ENCODE measurements at places on chromosomes 6 and 20. TPM values are rescaled to one million over a fixed set of nuclear protein-coding genes. Genes with fewer than 3 reads are reported as not detected.

- peak; percentile 51 for DNase-seq
Measured at GRCh38 chr6:1910621-1911407, 301.1 kb downstream of the FOXC1 start.

The APOM gene
- 6.9 TPM for total RNA-seq

The FLRT3 gene
- total RNA-seq, result 0.27 TPM

GRCh38 chr6:43318011-43318410 is 9.4 kb upstream of the CRIP3 start:
- no peak for DNase-seq

The SUN5 gene
- not detected for total RNA-seq

The SIRPD gene
- not detected for total RNA-seq

GRCh38 chr20:9402141-9402540 is 112.2 kb upstream of the LAMP5 start:
- DNase-seq, result no peak

DNA sequence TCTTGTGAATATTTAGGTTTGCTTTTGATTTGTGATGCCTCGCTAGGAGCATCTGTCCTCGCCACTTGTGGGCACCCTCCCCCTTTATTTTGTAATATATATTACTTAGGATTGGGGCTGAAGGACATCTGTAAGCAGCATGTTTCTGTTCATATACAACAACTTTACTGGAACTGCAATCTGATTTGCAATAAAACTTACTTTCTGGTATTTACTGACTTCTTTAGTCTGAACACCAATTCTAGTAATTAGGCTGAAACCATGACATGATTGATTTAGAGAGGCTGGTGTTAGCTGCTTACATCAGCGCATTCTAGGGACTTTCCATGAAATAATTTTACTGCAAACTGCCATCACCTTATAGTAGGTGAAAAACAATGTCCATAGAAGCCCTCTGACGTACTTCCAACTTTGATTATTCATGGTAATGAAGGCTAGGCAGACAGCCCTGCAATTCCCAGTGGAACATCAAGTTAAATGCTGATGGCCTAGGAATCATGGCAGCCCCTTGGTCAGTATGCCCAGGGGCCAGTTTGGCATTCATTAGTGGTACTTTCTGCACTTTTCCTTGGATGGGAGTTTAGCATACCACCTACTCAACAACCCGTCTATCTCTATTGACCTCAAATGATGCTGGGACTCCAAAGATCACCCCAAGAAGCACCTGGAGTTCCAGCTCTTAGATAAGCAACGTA is 132.9 kb upstream of the MCHR2 start:
- DNase-seq, result no peak

DNA sequence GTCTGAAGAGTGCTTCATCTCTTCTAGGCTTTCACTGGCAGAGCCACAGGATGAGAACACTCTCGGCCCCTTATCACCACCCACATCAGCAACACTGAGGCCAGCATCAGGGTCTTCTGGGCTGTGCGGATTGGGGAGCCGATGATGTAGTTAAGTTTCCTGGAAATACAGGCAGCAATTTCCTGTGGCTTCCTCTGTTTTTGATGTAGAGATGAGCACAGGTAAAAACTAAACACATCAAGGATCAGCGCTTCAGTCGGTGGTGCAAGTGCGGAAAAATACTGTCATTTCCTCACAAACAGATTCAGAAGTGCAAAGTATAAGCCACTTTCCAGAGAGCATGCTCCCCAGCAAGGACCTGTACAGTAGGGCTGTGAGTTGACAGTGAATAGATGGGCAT is 62.6 kb downstream of the BACH2 start:
- no peak for DNase-seq

GRCh38 chr20:44019638-44020335 is 105.1 kb downstream of the TOX2 start:
- DNase-seq, result peak; percentile 45

GRCh38 chr6:98590136-98590681 is 244.2 kb upstream of the POU3F2 start:
- no peak for DNase-seq

The KCNK5 gene
- total RNA-seq, result not detected

The GNRH2 gene
- not detected for total RNA-seq

GRCh38 chr6:145025488-145025887 is 709.8 kb downstream of the EPM2A start:
- DNase-seq, result no peak

The XKR7 gene
- total RNA-seq, result 0.05 TPM

GRCh38 chr6:27592481-27593199 is 119.7 kb upstream of the ZNF184 start:
- peak; percentile 95 for DNase-seq

DNA sequence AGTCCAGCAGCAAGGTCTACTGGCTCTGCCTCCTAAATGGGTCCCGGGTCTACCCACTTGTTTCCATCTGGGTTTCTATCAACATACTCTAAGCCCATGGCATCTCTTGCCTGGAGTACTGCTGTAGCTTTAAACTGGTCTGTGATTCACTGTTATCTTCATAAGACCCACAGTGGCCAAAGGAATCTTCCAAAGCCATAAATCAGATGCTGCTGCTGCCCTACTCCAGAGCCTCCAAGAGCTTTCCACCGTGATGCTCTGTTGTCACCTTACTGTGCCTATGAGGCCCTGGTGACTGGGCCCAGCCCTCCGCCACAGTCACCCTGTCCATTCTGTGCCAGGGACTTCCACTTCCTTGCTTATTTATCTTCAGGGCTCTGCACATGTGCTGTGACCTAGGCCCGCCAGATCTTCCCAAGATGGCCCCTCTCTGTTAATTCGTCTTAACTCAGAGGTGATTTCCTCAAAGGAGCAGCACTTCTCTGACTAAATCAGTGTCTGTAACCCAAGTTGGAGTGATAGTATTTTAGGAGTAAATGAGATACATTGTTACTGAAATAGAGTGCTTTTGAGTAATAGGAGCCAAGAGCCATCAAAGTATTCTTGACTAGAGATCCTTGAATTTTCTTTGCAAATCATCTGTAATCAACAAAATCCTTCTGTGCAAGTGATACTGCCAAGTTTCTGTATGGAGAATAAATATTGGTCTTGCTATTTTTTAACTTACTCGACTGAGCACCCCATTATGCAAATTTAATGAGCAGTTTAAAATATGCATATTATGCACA is 102.5 kb downstream of the PPP1R14C start:
- no peak for DNase-seq

GRCh38 chr6:9593554-9593953 is 821.3 kb downstream of the TFAP2A start:
- peak; percentile 49 for DNase-seq

- peak; percentile 87 for DNase-seq
Measured at GRCh38 chr6:159988983-159989454, 20.1 kb downstream of the IGF2R start.

DNA sequence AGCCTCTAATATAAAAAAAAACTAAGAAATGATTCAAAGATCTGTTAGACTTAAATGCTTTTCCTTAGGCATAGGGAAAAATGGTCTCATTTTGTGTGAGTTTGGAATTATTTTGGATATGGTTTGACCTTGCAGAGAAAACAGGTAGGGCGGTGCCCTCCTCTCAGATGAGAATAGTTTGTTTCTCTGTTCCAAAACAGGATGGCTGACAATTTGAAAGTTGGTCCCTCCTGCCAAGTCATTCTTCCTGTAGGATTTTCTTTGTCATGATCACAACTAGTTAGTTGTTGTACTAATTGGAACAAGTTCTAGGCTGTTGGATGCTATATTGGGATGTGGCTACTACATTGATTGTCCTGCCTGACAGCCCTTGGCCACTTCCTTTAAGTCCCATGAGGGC is 108.6 kb downstream of the BCKDHB start:
- no peak for DNase-seq
